ENCODE measurements at places on chromosomes 6 and 20.

DNA sequence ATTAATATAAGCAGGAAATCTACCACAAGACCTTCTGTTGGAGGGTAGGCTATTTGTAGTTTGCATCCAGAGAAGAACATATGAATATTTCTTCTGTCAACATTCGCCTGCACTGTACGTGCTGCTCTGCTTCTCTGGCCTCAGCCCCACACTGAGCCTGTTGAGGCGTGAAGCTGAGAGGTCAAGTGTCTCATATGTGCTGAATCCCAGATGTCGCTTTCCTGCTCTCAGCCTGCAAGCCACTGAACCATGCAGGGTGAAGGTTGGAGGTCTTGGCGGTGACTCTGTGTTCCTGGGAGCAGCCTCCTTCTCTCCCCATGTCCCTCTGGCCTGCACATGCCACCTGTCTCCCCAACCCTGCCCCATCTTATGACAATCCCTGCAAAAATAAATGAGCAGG, 83.6 kb downstream of the TMEM170B start:
- no peak for DNase-seq

GRCh38 chr6:156111913-156112312, 656.3 kb upstream of the NOX3 start:
- no peak for DNase-seq

GRCh38 chr6:136753624-136754023, 38.7 kb downstream of the MAP3K5 start:
- no peak for DNase-seq

DNA sequence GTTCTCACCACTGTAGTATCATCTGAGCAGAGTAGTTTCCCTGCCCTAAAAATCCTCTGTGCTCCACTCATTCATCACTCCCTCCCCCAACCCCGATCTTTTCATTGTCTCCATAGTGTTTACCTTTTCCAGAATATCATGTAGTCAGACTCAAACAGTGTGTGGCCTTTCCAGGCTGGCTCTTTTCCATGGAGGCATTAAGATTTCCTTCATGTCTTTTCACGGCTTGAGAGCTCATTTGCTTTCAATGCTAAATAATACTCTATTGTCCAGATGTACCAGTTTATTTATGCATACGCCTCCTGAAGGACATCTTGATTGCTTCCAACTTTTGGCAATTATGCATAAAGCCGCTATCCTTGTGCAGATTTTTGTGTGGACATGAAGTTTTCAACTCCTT, 235.8 kb downstream of the PHACTR1 start:
- no peak for DNase-seq

- DNase-seq = no peak
Measured at GRCh38 chr6:89777455-89777854, 42.1 kb downstream of the MDN1 start.

DNA sequence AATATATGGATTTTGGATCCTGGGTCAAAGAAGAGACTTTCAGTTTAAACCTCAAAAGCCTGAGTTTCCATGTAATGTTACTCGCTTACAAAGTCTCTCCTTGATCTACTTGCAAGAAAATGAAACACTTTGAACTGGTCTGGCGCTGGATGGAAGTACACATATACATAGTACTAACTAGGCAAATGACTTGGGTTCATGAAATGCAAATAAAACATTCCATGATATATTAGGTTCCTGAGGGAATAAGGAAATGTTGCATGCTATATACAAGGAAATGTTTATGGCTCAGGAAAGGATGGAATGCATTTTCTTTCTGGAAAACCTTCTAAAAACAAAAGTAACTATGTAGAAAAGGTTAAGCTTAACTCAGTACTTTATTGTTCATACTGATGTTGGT, 11.4 kb upstream of the TXLNB start:
- DNase-seq = no peak
